AG20443 (cell line): ENCODE measurements at places on chromosomes 3 and 15.
A peak's percentile ranks its signal among the peaks of the same experiment; 100 is the strongest.

- peak; percentile 53 for DNase-seq
Observed at GRCh38 chr3:71247221-71247957, 336.1 kb downstream of the FOXP1 start.

DNA sequence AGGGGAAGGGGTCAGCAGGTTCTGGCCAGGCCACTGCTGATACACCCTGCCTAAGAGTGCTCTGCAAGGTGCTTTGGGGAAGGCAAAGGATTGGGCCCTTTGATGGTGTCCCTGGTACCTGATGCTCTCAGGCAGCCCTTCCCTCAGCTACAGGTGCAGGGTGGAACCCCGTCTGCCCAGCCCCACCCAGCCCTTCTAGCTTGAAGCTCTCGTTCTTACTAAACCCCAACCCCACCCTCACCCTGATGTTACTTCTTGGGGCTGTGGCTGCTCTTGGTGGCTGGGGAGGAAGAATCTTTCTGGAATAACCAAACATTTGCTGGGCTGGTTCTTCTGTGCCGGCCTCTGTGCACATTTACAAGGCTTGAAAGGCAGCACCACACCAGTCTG lies 6.4 kb downstream of the GNAI2 start:
- DNase-seq = no peak

DNA sequence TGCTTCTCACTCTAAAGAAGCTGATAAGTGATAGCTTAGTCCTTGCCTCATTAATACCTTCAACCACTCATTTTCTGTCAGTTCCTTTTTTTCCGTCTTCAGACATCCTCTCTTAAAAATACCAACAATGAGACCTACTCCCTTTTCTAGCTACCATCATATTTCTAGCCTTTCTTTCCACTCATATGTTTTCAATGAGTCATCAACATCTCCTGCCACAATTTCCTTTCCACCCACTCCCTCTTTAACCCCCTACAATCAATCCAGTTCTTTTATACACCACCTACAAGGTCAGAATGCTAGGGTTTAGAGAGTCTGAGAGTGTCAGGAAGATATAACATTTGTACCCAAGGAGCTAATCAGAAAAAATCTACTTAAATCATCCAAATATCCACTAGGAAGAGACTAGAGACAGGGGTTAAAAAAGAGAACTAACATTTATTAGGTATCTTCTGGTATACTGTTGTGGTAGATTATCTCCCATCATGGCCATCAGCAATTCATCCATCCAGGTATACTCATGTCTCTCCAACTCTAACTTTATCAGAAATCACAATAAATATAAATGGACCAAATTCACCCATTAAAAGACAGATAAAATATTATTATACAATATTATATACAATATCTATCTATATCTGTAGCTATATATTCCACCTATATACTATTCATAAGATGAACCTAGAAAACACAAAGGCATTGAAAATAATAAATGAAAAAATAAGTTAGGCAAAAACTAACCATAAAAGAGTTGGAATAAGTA lies 42.5 kb downstream of the MYLK start:
- DNase-seq = no peak

- no peak for DNase-seq
Observed at GRCh38 chr3:112093180-112093522, 7.0 kb downstream of the C3orf52 start.

GRCh38 chr3:105518203-105518602 lies 151.5 kb downstream of the ALCAM start:
- no peak for DNase-seq

DNA sequence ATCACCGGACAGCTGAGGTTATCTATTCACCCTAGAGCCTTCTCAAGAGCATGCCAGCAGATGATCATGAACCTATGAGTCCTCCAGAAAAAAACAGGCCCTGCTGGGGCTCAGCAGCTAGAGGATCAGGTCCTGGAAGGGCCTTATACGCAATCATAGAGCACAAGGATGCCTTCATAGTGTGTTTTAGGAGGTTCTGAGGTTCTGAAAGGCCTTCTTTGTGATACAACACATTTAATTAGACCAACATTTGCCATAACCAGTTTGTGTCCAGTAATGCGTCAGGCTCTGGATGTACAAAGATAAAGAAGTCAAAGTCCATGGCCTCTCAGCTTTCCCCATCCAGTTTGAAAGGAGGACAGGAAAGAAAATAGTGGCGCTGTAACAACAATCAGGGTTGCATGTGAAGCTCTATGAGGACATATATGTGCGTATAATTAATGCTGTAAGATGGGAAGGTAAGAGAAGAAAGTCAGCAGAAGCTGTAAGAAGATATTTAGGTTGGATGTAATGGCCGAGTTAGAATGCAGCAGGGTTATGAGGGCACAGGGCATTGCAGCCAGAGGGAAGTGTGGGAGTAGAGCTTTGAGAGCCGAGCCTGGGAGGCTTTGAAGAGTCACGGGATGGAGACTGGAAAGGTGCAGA lies 302.6 kb upstream of the TBL1XR1 start:
- no peak for DNase-seq

GRCh38 chr3:50347187-50347813 lies 1.8 kb upstream of the ZMYND10 start:
- DNase-seq = peak; percentile 68

DNA sequence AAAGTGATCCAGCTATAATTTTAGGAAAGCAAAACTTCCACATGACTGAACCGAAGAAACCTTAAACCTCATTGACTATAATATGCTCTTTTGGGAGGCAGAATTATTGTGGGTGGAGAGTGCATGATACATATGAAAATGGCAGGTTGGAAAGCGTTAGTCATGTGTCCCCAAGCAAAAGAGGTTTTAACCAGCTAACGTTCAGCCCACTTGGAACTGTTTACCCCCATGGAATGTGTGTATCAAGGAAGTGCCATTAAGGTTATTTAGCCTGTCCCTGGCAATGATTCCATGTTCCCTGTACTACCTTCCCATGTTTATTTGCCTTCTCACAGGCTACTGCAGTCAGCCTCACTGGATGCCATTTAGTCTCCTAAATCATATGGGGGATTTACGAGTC lies 44.1 kb upstream of the LRRC58 start:
- no peak for DNase-seq
